Hindlimb muscle (tissue), 1 donor: ENCODE measurements at places on chromosomes 11 and 22.

- no peak for DNase-seq
Measured at GRCh38 chr11:36394056-36394455, 98.0 kb downstream of the PRR5L start.

DNA sequence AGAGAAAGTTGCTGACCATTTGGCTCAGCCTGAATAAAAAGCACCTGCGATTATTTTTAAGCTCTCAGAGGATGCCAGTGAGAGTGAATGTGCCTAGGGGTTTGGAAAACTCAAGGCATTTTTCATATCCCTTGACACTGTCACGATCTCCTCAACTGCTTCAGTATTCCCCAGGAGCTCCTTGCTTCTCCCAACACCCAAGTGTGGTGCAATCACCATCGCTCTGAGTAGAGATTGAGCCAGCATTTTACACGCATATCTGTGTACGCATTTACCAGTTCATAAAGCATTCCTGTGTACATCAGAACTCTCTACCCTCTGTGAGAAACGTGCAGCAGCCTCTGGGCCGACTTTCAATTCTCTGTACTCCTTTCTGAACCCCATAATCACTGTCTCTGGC is 1.3 kb downstream of the SRRD start:
- DNase-seq: no peak

- no peak for DNase-seq
Measured at GRCh38 chr22:42608823-42609361, 5.8 kb downstream of the POLDIP3 start.

DNA sequence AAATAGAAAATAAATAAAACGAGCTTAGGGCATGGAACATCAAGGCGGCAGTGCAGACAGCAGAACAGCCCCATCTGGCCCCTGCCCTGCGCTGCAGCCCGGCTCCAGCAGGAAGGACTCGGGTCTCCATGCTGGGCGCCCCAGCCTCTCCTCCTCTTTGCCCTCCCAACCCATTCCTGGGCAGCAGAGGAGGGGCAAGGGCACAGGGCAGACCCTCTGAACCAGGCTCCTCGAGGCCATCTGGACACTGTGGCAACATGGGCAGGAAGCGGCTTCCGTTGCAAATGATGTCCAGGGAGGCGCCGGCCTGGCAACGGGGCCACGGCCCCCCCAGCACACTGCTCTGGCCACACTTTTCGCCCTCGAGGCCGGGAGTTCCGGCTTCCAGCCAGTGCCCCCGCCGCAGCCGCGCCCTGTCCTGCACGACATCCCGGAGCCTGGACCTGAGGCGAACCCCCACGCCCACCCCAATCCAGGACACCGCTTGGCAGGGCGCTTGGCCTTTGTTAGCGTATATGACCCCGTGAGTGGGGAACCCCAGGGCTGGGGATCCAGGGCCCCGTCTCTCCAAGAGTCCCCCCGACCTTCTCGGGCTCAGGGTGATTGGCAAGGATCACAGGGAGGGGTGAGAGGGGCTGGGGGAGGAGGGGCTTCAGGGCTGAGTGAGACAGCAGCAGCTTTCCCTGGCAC is 192.1 kb downstream of the IGLL1 start:
- no peak for DNase-seq

GRCh38 chr22:38240734-38241252 is 32.0 kb downstream of the TMEM184B start:
- peak; percentile 75 for DNase-seq

DNA sequence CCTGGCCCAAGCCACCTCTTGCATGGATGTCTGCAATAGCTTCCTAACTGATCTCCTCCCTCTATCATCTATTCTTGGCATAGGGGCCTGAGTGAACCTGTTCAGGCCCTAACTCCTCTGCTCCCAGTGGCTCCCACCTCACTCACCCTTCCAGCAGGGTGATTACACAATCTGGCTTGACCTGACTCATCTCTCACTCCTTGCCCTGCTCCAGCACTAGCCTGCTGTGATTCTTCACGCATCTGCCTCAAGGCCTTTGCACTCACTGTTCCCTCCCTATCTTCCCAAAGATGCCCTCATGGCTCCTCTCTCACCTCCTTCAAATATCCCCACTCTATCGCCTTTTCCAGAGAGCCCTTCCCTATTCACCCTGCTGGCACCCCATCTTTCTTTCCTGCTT is 10.5 kb downstream of the SCN4B start:
- DNase-seq: no peak

- DNase-seq: no peak
Measured at GRCh38 chr22:24601217-24602104, 1.5 kb upstream of the GGT1 start.

- DNase-seq: no peak
Measured at GRCh38 chr11:130161441-130162145, 2.0 kb downstream of the ST14 start.

DNA sequence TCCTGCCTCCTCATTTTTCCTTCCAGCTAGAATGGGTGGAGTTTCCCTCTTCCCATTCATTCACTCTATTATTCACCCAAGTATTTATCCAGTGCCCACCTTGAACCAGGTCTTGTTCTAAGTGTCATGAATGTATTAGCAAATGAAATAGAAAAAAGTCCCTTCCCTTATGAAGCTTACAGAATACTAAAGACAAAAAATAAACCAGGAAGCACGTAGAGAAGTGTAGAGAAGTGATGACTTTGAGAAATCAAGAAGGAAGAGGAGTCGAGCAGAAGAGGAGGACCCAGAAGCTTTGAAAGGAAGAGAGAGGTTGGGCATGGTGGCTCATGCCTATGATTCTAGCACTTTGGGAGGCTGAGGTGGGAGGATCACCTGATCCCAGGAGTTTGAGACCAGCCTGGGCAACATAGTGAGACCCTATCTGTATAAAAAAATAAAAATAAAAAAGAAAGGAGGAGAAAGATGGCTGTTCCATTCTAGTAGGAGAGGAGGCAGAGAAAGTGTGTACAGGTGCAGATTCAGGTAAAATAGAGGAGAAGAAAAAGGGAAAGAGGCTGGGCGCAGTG is 17.1 kb upstream of the SYVN1 start:
- no peak for DNase-seq

- no peak for DNase-seq
Measured at GRCh38 chr11:106014620-106015019, 7.4 kb downstream of the MSANTD4 start.

DNA sequence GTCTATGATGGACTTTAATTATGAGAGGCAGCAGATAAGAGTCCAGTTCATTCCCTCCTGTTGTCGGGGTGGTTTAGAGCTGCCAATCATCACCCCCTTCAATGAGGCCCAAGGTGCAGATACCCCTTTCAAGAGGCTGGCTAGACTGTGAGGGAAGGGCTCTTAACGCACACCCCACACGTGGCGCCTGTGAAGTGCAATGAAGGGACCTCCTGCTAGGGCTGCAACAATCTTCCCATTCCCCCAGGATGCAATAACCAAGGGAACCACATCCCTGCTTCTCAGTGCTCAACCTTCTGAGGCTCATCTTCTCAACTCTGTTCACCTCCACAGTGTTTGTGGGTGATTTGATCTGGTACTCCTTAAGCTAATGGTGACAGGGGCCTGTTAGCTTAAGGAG is 19.0 kb downstream of the TENM4 start:
- no peak for DNase-seq

DNA sequence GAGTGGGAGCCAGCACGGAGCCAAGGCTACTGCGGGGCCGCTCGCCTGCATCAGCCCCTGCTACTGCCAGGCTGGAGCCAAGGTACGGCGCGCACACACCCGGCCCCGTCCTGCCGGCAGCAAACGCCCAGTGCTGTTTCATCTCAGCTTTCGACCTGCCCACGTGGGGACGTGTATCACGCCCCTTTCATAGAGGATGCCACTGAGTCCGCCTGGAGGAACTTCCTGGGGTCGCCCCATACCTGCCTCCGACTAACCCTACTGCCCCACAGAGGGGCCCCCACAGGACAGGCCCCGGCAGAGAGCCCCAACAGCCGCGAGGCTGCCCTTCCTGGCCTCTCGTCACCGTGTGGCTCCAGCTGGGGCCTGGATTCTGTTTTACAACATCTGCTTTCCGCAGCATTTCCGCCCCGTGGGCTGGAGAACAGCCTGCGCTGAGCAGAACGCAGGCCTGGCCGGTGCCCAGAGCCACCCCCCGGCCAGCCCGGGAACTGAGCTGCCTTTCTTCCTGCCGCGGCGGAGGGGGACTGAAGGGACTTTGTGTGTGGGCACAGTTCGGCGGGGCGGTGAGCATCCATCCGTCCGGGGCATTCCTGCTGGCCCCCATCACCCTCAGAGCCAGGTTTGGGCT is 22.9 kb upstream of the ARHGAP8 start:
- DNase-seq: peak; percentile 92

- no peak for DNase-seq
Measured at GRCh38 chr11:86205421-86206336, 38.9 kb upstream of the EED start.

DNA sequence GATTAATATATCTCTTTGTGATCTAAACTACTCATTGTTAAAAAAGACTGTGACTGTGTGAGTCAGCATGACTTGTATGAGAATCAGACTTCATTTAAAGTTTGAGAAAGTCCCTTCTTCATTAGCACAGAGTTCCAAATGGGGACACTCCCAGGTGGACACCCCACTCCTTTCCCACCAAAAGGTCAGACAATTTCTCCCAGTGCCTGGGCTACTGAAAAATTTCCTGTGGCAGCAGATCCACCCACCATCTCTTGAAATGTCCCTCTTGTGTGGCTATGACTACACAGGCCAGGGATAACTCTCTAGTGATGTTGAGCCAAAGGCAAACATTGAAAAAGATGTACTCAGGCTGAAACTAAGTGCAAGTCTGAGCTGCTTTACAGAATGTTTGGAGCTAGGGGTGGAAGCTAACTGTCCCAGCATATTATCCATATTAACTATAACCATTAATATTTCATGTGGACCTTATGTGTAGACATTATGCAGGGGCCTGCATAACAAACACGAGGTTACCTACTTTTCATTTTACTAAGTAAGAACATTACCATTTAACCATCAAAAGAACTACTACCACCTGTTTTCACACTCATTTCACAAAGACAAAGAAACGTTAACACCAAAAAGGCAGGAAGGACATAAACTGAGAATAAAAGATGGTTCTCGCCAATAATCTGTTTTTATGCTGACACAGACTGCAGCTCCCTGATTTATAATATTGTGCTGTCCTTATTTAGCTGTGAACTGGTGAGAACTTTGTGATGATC is 44.8 kb downstream of the MMP20 start:
- DNase-seq: no peak

DNA sequence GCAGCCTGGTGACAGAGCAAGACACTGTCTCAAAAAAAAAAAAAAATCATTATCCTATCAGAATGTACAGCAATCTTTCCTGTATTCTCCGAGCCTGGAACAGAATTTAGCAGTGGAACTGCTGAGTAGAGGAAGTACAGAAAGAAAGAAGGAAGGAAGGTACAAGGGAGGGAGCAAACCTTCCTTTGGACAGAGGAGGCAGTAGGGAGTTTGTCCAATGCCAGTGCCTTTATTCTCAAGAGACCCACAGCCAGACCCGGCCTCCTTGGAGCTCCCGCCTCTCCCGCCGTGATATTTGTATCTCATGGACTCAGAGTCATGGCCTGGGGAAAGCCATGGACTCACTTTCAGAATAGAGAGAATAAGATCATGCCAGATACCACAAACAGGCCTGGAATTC is 37.7 kb upstream of the LRRC55 start:
- no peak for DNase-seq

DNA sequence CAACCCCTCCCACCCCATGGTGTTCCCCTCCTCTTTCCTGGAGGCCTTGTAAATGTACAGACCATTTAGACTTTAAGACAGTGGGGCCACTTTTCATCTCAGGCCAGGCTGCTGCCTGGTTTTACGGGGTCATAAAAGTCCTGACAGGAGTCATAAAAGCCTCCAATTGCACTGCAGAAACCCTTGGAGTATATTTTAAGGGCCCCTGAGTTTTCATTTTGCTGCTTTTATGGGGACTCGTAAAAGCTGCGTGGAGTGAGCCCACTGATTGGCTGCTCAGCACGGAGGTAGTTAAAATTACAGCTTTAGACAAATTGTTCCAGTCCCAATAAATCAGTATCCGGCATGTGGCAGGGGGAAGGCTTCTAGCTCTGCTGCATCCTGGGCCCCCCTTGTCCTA is 627.6 kb downstream of the NTM start:
- no peak for DNase-seq

DNA sequence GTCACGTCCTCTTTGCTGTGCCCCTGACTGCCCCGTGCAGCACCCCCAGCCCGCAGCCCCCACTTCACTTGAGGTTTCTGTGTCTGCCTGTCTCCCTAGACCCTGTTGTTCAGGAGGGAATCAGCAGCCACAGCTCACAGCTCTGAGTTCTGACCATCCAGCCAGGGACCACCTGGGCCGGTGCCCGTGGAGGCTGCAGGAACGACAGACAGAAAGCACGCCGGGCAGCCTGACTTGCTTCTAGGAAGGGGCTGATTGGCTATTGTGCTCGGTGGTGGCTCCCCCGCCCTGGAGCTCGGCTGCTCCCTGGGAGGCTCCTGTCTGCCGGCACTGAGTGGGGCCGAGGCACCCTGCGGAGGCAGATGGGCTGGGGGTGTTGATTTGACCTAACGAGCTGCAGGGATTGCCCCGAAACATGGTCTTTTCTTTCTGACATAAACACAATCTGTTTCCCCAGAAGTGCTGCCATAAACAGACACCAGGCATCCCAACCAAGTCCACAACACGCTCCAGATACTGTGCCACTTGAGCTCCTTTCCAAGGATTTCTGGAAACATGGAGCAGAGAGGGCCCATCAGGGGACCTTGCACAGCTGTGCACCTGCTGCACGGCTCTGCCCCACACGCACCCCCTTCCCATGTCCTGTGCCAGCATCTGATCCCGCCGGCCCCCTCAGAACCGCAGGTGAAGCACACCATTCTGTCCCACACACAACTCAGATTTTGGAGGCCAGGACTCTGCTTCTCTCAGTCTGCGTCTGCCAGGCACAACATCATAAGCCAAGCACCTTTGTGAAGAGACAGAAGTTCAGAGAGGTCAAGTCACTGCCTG is 855.9 kb downstream of the TBC1D22A start:
- no peak for DNase-seq

- DNase-seq: no peak
Measured at GRCh38 chr22:38310518-38311322, 6.5 kb downstream of the CSNK1E start.

DNA sequence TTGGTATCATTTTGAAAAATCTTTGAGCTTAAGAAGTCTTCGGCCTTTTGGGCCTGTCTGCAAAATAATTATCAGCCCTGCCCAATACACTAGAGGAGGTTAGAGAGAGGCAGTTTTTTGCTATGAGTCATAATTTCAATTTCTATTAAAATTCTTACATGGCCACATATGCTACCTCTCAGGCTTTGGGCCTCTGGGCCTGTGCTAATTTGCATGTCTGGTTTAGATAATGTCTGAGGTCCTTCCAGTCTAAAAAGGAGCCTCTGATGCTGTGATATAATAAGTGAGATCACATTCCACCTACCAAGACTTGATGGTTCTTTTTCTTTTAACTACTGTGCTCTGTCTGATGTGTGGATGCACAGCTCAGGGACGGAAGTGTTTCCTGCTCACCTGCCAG is 70.8 kb downstream of the KCNJ1 start:
- DNase-seq: no peak

DNA sequence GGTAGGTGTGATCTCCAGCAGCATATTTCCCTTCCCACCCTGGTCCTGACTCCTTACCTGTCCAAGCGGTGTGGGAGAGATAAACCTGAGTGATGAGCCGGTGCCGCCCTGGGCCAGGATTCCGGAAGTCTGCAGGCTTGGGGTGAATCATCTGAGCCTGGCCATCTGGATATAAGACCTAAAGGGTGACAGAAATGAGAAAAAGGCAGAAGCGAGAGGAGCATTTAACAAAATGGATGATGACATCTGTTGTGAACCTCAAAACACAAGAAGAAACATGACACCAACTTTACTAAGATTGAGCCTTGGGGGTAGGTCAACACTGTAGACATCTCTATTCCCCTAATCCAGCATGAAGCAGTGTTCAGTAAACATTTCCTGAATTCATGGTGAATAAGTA is 62.8 kb downstream of the AAMDC start:
- no peak for DNase-seq

GRCh38 chr22:17562906-17563870 is at the start of gene SLC25A18:
SLC25A18 (plus strand) TSS chr22:17563498; CDS start chr22:17579945, 16,447 bp downstream.
- peak; percentile 50 for DNase-seq
